ENCODE measurements at places on chromosomes 11 and 22.

DNA sequence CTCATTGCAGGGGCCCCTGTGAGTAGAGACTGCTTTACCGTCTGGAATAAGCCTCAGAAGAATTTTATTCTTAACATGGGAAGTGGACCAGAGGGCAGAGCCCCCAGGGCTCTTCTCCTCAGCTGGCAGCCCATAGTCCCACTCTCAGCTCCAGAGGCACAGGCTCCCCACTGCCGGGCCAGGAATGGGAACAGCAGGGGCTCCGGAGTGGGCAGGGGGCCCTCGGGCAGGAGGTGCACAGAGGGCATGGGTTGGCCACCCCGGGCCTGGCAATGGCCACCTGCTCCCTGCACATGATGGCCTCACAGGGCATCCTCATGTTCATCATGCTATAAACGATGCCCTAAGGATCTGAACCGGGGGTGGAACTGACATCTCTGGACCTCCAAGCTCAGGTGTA is 1469.7 kb downstream of the BRD1 start:
- DNase-seq, result no peak

DNA sequence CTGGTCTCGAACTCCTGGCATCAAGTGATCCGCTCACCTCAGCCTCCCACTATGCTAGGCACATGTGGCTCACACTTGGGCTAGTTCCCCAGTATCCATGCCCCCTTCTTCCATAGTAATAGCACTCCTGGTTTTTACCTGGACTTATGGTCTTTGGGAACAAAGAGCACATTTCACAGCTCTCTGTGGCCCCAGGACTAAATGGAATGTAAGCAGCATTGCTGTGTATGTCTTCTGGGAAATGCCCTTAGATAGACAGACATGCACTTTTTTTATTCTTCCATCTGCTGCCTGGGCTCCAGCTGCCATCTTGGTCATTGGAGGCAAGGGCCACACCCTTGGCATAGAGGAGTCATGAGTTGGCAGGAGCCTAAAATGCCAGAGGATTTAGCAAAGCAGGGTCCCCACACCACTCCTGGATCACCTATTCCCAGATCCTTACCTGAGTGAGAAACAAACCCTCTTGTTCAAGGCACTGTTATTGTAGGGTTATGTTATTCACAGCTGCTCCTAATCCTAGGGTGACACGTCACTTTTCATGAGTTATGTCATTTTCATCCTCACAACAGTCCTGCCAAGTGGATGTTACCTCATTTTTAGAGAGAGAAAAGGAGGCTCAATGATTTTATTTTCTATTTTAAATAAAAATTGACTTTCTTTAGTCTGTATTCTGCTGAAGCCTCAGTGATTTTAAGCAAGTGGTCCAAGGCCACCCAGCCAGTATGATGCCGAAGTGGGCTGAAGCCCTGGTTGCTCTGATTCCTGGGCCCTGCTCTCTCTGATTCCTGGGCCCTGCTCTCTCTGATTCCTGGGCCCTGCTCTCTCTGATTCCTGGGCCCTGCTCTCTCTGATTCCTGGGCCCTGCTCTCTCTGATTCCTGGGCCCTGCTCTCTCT is 15.7 kb upstream of the GDPD5 start:
- DNase-seq, result no peak

DNA sequence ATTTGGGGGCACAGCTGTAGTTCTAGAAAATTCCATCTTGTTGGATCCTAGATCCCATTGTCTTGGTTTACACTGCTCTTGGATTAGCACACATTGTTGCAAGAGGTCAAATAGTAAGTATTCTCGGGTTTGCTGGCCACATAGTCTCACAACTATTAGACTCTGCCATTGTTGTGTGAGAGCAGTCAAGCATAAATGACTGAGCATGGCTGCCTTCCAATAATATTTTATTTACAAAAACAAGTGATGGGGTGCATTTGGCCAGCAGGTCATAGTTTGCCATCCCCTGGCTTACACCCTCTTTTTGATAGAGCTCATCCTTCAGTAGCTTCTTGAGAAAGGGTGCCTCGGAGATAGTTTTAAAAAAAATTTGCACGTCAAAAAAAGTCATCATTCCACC is 77.9 kb upstream of the ALX4 start:
- DNase-seq, result no peak

DNA sequence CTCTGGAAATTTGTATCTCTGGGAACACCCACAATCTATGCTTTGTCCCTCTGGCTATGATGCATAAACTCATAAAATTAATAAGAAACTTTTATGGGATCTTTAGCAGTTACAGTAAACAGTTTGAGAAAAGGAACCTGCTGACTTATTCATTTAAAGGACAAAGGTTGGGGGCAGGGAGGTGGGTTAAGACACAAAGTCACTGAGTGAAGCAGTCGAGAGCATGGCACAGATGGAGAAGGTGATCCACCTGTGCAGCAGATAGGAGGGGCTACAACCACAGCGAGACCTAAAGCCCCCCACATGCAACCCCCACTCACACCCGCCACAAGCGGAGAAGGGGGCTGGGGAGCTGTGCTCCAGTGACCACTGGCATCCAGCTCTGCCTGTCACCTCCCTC is 45.0 kb downstream of the SMCO4 start:
- no peak for DNase-seq

GRCh38 chr11:86346513-86346912 is 28.2 kb upstream of the CCDC81 start:
- no peak for DNase-seq

DNA sequence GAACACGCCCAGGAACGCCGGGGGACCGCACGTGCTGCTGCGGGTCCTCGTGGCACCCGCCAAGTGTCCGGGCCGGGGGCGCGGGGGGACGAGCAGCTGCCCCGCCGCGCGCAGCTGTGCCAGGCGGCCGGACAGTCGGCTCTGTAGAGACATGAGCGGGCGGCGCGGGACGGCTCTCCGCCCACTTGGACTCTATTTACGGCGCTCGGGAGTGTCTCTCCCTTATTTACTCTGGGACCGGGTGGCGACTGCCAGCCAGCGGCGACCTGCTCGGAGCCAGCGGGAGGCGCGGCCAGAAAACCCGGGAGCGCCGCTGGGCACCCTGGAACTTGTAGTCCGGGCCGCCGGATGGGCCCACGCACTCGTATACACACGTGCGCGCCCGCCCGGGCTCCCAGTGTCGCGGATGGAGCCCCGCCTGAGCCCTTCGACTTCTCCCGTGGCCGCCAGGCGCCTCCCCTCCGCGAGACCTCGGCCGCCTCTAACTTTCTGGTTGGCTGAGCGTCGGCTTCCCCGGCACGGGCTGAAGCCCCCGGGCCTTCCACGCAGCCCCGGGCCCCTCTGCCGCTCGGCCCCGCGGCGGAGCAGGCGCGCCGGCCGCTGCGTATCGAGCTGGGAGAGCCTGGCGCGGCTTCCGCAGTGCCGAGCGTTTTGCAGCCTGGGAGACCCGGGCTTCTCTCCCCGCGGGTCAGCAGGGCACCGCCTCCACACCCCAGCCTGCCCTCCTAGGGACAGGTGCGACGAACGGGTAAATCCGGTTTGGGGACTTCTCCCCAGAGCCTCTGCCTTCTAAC is at the start of gene MACROD1:
Gene MACROD1 (minus strand): TSS at position 272 of the 794 bp plus-strand sequence. CDS start 119 bp downstream, at position 153.
- peak; percentile 42 for DNase-seq

DNA sequence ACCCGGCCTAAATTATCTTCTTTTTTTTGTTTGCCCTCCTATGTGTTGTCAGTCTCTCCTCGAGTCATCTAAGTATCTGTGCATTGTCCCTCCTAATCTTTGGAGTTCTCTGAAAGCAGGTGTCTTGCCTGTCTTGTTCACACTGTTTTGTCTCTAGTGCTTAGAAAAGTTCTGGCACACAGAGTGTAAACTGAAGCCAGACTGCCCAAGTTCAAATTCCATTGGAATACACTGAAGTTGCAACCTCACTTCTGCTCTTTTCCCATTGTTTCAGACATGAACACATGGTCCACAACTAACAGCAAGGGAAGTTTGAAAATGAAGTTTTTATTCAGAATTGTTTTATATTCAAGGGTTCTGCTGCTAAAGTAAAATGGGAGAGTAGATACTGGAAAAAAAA is 38.7 kb downstream of the PAX6 start:
- no peak for DNase-seq

DNA sequence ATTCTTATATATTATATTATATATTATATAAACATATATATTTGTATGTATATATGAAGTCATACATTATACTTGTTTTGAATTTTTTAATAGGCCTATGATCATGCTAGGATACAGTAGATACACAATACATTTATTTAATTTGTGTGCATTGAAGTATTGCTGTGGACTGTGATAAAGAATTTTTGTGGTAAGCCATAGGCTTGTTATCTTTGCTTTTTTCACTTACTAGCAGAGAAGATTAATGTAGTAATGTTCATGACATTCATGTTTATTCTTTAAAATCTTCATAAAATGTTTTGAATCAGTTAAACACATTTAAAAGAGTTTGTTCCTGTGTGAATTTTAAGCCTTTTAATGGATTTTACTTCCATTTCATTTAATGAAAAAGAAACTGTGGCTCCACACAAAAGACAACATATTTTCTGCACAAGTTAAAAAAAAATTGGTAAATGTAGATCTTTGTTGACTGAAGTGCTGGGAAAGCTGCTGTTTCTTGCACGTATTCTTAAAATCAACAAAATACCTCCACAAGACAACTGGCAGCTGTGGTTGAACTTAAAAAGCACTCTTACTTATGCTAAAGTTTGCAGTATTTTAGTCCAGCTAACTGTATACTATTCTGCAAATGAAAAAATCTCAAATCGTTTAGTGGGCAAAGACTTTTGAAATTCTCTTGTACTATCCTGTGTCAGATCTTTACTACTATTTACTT is 156.2 kb downstream of the TMEM135 start:
- DNase-seq, result no peak

DNA sequence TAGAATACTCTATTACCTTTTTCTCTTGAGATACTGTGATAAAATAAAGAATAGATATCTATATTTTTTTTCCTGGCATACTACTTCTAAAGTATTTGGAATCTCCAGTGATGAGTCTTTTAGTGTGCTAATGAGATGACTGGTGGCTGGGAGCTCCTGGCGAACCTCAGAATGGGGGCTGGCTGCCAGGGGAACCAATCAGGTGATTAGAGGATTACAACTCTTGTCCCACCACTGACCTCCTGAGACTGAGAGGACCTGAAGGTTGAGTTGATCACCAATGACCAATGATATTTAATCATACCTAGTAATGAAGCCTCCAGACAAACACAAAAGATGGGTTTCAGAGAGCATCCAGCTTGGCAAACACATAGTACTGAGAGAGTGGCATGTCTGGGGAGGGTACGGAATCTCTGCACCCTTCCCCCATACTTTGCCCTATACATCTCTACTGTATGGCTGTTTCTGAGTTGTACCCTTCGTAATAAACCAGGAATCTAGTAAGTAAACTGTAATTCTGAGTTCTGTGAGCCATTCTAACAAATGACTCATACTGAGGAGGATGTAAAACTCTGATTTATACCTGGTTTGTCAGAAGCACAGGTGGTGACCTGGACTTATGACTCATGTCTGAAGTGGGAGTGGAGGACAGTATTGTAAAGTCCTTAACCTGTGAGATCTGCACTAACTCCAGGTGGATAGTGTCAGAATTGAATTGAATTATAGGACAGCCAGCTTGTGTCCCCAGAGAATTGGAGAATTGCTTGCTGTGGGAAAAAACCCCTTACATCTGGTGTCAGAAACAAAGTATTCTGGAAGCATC is 325.3 kb upstream of the LRRC4C start:
- DNase-seq, result no peak

DNA sequence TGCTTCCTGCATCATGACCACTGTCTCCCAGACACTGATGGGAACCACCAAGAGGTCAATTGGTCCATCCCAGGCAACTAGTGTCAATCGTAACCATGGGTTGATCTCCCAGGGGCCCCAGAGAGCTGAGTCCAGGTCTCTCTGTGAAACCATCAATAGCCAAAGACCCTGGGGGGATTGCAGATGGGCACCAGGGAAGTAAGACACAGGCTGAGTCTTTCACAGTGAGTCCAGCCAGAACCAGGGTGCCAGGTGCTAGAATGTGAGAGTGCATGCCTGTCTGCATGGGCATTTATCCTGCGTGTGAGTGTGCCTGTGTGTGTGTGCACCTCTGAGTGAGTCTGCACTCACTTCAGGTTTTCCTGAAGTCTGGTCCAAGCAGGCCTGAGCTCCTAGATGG is 45.3 kb upstream of the TTC12 start:
- no peak for DNase-seq

DNA sequence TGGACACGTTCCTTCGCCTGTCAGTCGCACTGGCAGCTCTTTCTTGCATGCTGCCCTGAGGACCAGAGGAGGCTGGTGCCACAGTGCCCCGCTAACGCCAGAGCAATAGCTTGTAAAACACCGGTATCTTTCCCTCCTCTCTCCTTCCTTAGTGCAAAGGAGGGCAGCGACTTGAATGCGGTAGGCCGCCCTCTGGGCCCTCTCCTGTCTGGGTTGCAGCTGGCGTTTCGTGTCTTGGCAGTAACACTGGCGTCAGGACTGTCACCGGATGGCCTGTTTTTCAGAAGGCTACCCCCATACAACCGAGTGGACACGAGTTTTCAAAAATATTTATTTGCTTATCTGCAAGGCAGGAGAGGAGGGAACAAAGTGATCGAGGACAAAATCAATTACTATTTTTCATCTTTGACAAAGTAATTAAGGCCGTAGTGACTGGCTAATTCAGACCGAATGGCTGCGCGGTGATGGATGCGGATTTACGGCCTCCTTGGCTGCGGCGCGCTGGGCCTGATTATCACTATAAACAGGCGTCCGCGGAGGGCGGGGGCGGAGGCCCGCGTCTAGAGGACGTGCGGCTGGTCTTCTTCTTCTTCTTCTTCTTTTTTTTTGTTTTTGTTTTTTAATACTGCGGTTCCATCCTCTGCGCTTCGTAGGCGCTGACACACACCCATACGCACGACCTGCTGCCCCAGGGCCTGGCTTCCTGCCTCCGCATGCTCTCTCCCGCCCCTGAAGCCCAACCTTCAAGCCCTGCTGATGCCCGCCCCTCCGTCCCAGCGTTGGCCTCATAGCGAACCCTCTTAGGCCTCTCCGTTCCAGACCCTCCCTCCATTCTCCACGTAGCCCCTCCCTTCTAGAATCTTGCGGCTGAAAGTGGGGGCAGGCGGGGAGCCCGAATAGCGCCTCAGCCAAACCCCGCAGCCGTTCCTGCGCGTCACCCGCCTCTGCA is 2.9 kb upstream of the SLC6A5 start:
- no peak for DNase-seq

GRCh38 chr22:23800297-23801237 is 13.8 kb downstream of the SMARCB1 start:
- DNase-seq, result no peak

DNA sequence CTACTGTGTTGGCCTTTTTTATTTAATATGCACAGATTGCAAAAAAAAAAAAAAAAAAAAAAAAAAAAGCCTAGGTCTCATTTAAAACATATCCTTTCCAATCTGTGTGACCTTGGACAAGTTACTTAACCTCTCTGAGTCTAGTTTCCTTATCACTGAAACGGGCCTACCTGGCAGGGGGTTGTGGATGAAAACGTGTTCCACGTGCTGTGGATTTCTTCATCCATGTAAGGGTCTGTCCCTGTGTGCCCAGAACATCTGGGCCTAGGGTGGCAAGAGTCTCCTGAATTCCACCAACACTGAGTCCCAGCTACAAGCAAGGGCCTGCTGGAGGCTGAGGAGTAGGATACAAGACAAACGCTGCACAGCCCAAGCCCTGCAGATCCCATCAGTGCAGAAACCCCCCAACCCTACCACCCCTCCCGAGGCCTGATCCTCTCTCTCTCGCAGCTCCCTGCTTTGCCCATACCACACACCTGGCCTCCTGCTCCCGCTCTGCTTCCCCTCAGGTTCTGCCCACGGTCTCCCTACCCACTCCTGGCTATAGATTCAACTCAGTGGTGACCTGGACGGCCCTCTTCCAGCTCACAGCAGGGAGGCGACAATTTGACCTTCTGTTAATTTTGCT is 4.7 kb upstream of the GNAZ start:
- no peak for DNase-seq
